ENCODE measurements at places on chromosomes 16 and 17.

GRCh38 chr16:59181821-59182420 lies 447.8 kb upstream of the GOT2 start:
- no peak for DNase-seq

DNA sequence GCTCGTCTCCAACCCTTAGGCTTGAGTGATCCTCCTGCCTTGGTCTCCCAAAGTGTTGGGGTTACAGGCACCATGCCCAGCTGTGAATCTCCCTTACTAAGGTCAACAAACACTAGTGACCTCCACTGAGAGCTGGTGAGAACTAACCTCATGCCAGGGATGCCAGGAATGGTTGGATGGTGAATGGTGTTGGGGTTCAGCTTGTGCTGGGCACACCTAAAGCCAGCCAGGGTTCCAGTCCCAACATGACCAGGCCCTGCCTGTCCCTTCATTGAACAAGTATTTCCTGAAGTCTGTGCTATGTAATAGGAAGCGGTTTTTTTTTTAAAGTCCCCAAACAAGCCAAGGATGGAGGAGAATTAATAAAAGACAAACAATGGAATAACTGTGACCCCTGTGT lies 56.0 kb upstream of the TOB1 start:
- no peak for DNase-seq

DNA sequence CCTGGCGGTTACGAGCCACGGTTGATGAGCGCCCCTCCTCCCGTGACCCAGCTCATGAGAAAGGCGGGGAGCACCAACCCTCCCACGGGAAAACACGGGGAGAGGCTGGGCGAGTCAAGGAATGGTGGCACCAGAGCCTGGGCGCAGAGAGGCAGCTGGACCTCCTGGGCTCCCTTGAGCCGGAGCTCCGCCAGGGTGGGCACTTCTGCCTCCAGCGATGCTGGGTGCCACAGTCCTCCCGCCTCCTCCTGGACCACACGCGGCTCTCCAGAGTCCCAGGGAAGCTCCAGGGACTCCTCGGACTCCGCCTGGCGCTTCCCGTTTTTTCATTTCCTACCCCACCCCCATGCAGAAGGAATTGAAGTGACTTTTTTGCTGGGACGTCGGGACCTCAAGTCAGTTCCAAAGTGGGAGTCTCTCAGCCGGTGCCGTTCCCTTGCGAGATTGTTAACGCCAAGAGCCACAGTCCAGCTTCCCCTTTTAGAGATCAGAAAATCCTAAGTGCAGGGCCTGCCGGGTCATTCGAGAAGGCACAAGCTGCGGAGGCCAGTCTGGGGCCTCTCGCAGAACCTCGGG lies 6.6 kb upstream of the CBX8 start:
- no peak for DNase-seq

DNA sequence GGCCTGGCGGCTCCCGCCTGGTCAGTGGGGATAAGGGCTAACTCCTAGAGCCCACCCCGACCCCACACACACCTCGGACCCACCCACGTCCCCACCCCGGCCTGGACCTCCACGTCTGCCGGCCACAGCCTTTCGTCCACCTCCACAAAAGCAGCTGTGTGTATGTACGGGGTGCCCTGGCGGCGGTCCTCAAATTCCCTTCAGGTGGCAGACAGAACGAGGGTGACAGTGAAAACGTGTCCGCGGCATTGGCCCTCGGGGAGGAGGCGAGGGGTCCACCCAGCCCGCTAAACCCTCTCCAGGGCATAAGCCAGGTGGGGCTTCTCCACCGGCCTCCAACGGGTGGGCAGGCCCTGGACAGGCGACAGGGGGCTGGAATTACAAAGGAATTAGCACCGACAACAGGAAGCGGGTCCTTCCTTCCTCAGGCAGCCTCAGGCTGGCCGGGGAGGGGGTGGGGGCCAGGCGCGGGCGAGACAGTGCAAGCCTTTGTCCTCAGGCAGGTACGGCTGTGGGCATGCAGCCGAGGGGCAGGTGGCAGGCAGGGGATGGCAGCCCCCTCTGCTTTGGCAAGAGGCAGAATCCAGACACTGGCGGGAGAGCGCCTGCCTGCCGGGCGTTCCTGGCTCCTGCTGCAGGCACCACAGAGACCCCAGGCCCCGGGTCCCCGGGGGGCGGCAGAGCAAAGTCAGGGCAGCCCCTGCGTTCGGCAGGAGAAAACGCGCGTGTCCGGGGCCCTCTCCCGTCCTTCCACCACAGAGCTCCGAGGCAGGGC lies 12.3 kb upstream of the PITPNA start:
- no peak for DNase-seq

- DNase-seq, result peak; percentile 30
Measured at GRCh38 chr17:7837408-7838088, 3.5 kb downstream of the KDM6B start.

GRCh38 chr16:4053301-4053845 lies 62.9 kb downstream of the ADCY9 start:
- no peak for DNase-seq

DNA sequence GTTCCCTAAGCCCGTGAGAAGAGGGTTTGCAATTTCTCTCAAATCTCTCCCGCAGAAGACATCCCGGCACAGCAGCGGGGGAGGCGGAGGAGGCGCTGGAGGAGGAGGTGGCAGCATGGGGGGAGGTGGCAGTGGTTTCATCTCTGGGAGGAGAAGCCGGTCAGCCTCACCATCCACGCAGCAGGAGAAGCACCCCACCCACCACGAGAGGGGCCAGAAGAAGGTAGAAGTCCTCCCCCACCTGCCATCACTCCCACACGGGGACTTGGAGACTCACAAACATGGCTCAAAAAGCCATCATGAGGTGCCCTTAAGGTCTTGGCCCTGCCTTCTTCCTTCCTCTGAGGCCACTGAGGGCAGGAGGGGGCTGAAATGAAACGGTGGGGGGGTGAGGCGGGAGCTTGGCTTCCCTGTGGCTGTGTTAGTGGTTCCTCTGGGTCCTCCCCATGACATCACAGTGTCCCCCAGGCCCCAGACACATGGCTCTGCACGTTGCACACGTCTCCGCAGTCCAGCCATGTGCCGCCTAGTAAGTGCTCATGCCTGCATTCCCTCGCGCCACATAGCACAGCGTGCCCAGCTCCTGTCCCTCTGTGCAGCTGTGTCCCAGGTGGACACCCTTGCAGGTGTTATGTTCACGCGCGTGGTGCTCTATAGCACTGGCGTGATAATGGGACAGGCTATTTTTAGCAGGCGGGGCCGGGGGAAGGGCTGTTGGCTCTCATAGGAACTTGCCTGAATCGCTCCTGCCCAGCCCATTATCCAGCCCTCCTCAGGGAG lies 6.9 kb downstream of the MLLT6 start:
- DNase-seq, result no peak

DNA sequence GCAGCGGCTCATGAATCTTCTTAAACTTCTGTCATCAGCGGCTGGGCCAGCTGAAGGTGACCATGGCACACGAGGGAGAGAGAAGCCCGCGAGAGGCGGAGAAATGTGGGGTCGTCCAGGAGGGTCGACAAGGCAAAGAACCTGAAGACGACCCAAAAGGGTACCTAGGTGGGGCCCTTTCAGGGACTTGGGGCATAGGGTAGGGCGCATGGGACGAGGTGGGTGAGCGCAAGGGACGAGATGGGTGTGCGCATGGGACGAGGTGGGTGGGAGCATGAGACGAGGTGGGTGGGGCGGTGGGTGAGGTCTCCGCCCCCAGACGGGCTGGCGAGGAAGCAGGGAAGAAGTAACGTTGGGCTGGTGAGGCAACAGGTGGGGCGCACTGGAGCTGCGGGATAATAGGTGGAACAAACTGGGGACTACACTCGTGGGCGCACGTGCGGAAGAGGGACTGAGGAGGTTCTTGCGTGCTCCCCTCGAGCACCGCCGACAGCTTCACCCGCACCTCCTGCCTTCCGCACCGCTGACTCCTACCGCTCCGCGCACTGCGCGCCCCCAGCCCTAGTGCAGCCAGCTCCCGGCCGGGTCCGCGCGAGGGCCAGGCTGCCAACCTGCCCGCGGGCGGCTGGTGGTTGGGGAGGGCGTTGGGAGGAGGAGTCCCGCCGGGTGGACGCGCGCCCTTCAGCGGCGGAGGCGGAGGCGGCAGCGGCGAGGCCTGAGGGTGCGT lies 23.2 kb upstream of the CRYM start:
- DNase-seq, result peak; percentile 10

DNA sequence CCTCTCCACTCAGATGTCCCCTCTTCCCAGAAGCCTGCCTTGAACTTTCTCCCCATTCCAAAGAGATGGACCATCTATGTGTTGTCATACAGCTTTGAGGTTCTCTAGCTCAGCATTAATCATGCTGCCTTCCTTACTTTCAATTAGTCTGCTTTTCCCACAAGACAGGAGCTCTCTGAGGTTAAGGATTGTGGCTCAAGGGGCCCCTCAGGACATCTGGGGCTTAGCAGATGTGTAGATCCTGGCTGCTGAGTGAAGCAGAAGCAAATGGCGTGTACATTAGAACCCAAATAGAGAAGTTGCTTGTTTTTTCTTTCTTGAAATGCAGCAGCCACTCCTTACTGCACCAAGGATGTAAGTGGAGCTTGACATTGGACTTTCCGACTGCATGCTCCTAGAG lies 330.5 kb upstream of the TNRC6C start:
- DNase-seq, result no peak

GRCh38 chr17:62760059-62760944 lies 47.8 kb downstream of the MARCHF10 start:
- no peak for DNase-seq

- DNase-seq, result no peak
Measured at GRCh38 chr17:384622-385177, 32.1 kb upstream of the RPH3AL start.

- DNase-seq, result no peak
Measured at GRCh38 chr17:80138856-80139426, 8.0 kb downstream of the EIF4A3 start.

- DNase-seq, result no peak
Measured at GRCh38 chr16:21946889-21947635, 6.1 kb upstream of the UQCRC2 start.

- no peak for DNase-seq
Measured at GRCh38 chr16:66660422-66661209, 35.9 kb downstream of the CMTM4 start.

Data from CD4-positive, alpha-beta T cell treated with Interleukin-10 for 1 hour (primary cell).